ENCODE measurements at places on chromosomes 13 and 19. TPM values are rescaled to one million over a fixed set of nuclear protein-coding genes. Genes with fewer than 3 reads are reported as not detected.

RPS28 gene
- total RNA-seq = 798 TPM

ZNF91 gene
- total RNA-seq = 43.0 TPM

DNA sequence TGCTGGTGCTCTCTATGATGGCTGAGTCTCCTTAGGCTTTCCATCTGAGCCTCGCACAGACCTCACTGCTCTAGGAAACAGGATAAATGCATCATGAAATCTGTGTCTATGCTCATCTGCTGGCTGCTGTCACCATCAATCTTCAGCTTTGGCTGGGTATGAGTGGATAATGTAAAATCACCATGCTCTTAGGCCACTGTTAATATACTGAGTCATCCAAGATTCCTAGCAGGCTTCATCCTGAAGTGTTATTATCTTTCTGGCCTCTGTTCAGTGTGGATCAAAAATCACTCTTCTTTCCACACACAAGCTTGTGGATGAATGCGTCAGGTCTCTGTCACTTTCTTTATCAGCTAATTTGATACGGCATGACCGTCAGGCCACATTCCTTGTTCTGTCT, 317.4 kb downstream of the NALCN start:
- no peak for DNase-seq

GRCh38 chr13:74092711-74093110, 41.5 kb downstream of the KLF12 start:
- DNase-seq = no peak

NCAN gene
- total RNA-seq = not detected

- no peak for DNase-seq
These were observed 60.2 kb upstream of the FLT1 start for GRCh38 chr13:28555096-28555495.

DNA sequence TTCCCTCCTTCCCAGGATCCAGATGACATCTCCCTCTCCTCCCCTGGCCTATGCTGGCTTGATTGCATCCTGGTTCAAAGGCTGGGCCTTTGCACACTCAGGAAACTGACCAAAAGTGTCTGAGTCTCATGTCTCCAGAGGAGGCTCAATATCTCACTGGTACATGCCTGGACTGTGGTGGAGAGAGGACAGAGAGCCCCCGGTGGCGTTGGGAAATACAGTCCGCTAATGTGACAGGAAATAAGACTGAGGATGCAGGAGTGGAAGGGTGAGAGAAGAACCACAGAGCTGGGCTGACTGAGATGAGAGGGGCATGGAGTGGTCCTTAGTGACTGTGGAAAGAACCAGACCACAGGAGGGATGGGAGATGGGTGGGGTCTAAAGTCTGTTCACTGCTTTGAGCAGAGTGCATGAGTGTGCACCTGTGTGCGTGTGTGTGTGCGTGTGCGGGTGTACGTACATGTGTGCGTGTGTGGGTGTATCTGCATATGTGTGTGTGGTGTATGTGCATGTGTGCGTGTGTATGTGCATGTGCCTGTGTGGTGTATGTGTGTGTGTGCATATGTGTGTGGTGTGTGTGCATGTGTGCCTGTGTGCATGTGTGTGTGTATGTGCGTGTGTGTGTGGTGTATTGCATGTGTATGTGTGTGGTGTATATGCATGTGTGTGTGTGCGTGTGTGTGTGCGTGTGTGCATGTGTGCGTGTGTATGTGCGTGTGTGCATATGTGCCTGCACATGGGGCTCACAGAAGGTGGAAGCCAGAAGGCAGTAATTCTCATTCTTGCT, 1.9 kb downstream of the SIGLEC5 start:
- DNase-seq = no peak

PGLYRP2 gene
- not detected for total RNA-seq

DNA sequence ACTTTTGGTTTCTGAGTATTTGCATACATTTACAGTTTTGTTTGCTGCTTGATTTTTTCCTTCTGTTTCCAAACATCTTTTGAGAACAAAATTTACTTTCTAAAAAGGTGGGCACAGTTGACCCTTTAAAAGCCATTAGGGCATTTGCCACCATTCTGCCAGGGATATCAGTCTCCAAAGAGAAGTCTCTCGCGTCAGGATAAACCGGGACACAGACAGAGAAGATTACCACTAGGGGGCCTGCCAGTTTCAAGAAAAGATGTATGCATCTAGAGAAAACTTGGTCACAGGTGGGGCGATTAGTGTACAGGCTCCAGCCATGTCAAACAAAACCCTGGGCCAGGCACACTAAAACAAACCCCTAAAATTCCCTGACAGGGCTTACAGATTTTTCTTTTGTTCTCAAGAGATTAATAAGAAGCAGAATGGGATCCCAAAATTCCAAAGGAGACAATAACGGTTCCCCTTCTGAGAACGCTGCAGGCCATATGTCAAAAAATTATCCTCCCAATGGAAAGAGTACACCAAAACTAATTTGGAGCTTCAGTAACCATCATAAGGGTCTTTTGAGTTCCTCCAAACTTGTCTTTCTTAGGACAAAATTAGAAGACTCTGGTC, 10.7 kb upstream of the PABPC3 start:
- no peak for DNase-seq

AXL gene
- 147 TPM for total RNA-seq

PODNL1 gene
- 8.7 TPM for total RNA-seq

GRCh38 chr19:6970021-6970420, 51.2 kb downstream of the MBD3L2B start:
- DNase-seq = no peak

ZNF491 gene
- total RNA-seq = 2.4 TPM

DNA sequence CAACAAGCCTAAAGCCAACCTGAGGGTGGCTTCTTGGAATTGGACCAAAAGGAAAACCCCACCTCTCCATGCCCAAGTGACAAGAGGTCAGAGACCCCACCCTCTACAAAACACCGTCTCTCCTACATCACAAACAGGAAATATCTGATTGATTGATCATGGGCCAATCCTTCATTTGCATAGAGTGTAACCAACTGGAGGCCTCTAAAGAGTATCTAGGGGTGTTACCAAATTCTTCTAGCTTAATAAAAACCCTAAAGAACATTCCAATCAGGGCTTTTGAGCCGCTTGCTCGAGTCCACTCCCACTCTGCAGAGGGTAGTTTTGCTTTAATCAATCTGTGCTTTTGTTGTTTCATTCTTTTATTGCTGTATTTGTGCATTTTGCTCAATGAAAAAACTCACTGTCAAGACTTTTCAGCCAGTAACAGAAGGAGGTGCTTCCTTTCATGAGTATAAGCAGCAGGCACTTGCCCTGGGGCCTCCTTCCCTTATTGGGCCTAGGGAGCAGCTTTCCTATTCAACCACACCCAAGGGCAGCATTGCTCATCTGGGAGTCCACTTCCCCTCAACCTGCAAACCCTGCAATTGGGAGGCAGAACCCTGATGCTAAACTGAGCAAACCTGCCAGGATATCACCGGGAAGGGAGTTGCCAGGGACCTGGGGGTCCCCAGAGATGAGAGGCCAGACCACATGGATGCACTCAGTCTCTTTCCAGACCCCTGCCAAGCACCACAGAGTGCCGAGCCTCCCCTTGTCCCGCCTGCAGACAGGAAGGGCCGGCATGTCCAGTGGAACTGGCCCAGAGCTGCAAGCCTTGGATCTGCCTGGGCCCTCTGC, 154.3 kb upstream of the VSTM2B start:
- DNase-seq = peak; percentile 29

GRCh38 chr13:100091391-100091790, 2.5 kb downstream of the PCCA start:
- DNase-seq = no peak

GRCh38 chr13:74210693-74211393, 76.6 kb upstream of the KLF12 start:
- DNase-seq = no peak

DNA sequence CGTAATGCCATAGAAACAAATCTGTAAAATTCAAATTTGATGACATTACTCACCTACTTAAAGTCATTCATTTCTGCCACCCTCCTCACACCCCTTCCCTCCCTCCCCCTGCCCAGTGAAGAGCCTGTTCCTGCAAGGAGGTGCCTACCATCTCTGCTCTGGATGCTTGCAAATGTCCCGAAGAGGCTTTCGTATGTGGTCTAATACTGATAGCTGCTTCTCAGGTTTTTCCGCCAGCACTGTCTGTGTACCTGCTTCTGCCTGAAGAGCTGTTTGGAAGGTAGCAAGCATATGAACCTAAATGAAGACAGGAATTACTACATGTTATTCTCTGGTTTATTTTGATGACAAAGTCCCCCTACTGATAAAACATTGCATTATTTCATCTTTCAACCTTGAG, 57.1 kb downstream of the GPALPP1 start:
- no peak for DNase-seq

DNA sequence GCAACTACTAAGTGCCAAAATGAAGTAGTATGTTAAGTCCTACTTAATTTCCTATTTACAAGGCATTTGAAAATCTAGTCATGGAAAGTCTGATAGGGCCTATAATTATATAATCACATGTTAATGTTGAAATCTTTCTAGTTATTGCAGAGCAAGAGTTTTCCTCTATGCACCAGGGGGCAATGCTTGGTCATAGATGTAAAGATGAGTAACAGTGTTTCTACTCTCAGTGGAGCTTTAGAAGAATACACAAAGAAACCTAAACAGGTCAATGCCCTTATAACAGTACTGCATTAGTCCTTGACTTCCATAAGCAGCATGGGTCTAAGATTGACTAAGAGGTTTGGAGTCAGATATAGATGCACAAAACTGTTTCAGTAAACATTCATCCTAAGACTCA, 218.7 kb downstream of the KCTD12 start:
- DNase-seq = no peak

- no peak for DNase-seq
These were observed 18.1 kb downstream of the ESD start for GRCh38 chr13:46778890-46779289.

GRCh38 chr19:4054441-4055208, 12.1 kb downstream of the ZBTB7A start:
- DNase-seq = no peak

DNA sequence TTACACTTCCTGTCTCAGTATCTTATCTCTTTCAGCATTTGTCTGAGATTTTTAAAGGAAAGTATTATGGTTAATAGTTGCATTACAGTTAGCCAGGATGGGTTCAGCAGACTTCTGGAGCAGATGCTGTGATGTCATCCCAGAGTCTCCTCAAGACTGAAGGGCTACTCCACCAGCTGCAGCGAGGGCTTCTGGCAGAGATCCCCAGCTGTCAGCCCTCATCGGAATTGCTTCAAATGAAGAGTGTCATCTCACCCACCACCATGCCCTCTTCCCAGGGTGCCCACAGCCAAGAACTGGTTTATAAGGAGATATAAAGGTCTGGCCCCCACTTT, 84.4 kb downstream of the FAM216B start:
- no peak for DNase-seq

- DNase-seq = no peak
These were observed 33.0 kb upstream of the TSC22D1 start for GRCh38 chr13:44609137-44609536.

DNA sequence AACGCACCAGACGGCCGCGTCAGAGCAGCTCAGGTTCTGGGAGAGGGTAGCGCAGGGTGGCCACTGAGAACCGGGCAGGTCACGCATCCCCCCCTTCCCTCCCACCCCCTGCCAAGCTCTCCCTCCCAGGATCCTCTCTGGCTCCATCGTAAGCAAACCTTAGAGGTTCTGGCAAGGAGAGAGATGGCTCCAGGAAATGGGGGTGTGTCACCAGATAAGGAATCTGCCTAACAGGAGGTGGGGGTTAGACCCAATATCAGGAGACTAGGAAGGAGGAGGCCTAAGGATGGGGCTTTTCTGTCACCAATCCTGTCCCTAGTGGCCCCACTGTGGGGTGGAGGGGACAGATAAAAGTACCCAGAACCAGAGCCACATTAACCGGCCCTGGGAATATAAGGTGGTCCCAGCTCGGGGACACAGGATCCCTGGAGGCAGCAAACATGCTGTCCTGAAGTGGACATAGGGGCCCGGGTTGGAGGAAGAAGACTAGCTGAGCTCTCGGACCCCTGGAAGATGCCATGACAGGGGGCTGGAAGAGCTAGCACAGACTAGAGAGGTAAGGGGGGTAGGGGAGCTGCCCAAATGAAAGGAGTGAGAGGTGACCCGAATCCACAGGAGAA, 1.9 kb downstream of the PPP1R12C start:
- no peak for DNase-seq

PLD3 gene
- 281 TPM for total RNA-seq

GRCh38 chr13:97478247-97478646, 44.3 kb downstream of the RAP2A start:
- no peak for DNase-seq

- no peak for DNase-seq
These were observed 2.2 kb upstream of the PDE4A start for GRCh38 chr19:10418235-10418484.

- no peak for DNase-seq
These were observed 772 bp downstream of the FAM174C start for GRCh38 chr19:1275976-1276627.

C1QTNF9B gene
- not detected for total RNA-seq

GRCh38 chr19:42563352-42564210, 31.1 kb downstream of the CEACAM8 start:
- no peak for DNase-seq

TUBA3C gene
- total RNA-seq = not detected

- DNase-seq = no peak
These were observed 18.9 kb upstream of the EPHX3 start for GRCh38 chr19:15251010-15251748.

SIGLECL1 gene
- total RNA-seq = not detected

DNA sequence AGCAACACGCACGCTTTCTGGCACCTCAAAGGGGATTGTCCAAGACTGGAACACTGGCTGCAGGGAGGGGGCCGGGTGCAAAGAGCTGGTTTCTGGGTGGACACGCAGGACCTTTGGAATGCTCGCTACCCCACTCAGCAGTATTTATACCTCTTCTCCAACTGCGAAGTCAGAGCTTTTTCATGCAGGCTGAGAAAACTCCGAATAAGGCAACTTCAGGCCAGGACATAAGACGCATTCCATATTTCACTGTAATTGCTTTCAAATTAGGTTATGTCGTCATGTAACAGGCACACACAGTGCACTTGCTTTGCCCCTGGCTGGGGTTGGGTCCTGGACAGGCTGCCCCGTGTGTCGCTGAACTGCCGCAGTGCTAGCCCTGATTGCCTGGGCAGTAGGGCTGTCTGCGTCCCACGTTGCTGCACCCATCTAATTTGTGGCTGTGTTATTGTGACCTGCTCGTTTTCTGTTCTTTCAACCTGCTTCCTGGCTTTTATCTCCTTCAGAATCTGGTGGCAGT, 44.5 kb downstream of the ACTN4 start:
- peak; percentile 89 for DNase-seq

DNA sequence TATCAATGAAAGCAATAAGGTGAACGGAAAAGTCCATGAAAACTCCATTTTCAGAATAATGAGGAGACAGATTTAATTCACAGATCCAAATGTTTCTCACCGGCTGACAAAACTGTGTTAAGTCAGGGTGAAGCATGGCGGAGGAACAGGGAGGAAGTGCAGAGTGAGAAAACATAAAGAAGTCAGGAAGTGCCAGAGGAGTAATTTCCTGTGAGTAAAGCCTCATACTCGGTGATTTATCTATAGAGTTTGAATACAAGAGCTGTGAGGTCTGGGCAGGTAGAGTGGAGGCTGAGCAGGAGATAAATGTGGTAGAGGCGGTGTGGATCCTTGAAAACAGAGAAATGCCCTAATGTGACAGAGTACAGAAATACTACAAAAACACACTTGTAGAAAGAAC, 11.4 kb downstream of the CARD8 start:
- no peak for DNase-seq

ZNF723 gene
- total RNA-seq = not detected

FRY gene
- 207 TPM for total RNA-seq

FCHO1 gene
- total RNA-seq = 2.1 TPM
